ENCODE measurements at places on chromosomes 6 and 20.

DNA sequence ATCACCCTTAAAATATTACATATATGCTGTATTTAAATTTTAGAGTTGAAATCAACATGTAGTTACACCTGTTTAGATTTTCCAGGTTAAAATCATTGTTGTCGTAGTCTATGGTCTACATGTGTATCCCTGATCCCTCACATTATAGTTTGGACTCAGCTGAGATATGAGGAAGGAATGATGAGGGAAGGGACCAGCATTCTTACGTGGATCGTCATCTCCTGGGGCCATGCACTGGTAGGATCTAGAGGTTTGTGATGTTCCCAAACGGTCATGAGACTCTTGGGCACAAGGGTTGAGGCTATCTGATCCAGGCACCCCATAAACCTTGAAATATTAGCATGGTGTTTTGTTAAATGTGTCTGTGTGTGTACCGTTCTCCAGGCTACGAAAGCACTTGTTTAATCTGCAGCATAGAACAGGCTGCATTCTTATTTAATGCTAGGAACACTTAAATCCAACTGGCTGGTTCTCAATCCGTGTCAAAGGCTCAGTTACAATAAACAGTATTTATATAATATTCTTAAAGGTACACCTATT, 55.4 kb downstream of the IPCEF1 start:
- no peak for DNase-seq

GRCh38 chr6:105925706-105926105, 160.4 kb upstream of the PRDM1 start:
- DNase-seq: no peak

GRCh38 chr6:71252960-71253359, 35.7 kb upstream of the OGFRL1 start:
- DNase-seq: no peak

- DNase-seq: no peak
Measured at GRCh38 chr6:12635813-12636212, 80.8 kb upstream of the PHACTR1 start.

- DNase-seq: no peak
Measured at GRCh38 chr6:88584581-88585275, 378.7 kb downstream of the RNGTT start.

GRCh38 chr6:131651782-131652181, 14.7 kb downstream of the ENPP3 start:
- no peak for DNase-seq

DNA sequence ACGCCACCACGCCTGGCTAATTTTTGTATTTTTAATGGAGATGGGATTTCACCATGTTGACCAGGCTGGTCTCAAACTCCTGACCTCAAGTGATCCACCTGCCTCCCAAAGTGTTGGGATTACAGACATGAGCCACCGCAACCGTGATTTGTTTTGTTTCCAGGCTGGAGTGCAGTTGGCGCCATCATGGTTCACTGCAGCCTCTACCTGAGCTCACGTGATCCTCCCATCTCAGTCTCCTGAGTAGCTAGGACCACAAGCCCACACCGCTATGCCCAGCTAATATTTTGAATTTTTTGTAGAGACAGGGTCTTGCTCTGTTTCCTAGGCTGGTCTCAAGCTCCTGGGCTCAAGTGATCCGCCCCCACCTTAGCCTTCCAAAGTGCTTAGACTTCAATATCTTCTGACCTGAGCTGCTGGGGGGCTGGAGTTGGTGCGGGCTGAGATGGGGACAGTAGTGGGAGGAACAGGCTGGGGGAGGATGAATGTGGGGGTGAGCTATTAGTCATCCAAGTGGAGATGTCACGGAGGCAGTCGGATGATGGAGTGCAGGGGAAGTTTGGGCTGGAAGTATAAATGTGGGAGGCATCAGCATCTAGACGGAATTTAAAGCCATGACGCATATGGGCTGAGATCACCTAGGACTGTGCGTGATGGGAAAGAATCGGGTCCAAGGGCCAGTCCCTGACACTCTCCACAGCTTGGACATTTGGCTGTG, 23.1 kb upstream of the ZMYND8 start:
- DNase-seq: no peak

- DNase-seq: no peak
Measured at GRCh38 chr20:10922941-10923340, 249.1 kb upstream of the JAG1 start.

Data from D341Med (cell line).